ENCODE measurements at places on chromosomes 5 and 9.

GRCh38 chr5:36422952-36423351 is 121.2 kb upstream of the RANBP3L start:
- DNase-seq, result no peak

- no peak for DNase-seq
Measured at GRCh38 chr9:6733257-6733656, 24.5 kb upstream of the KDM4C start.

DNA sequence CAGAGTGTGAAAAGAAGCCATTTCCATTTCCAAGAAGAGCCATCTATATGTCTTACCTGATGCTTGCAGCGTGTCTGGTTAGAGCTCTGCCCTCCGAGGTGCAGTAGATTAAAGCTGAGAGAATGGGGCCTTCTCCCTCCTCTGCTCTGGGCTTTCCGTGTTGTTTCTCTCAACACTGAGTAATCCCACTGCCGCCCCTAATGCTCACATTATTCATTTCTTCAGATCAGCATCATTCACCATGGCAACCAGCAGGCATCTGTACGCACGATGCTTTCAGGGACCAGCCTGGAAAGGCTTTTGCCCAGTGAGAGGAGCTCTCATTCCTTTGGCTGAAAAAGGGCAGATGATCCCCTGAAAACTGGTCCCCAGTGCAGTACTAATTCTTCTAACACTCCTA is 79.6 kb downstream of the CYFIP2 start:
- DNase-seq, result no peak

DNA sequence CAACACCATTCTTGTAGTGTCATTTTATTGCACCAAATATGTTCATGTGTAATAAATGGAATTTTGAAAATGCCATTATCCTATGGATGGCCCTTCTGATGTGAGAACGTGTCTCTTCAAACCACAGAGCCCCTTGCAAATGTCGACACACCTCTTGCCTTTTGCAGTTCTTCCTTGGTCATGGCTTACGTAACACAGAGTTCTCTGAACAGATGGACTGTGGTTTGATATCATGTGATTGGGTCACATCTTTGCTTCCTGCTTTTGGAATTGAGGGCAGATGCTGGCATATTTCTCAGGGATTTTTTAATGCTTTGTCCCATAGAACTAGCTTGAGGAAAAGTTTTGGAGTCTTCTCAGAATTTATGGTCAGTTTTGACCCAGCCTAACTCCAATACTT is 4.6 kb downstream of the TGFBR1 start:
- DNase-seq, result no peak

DNA sequence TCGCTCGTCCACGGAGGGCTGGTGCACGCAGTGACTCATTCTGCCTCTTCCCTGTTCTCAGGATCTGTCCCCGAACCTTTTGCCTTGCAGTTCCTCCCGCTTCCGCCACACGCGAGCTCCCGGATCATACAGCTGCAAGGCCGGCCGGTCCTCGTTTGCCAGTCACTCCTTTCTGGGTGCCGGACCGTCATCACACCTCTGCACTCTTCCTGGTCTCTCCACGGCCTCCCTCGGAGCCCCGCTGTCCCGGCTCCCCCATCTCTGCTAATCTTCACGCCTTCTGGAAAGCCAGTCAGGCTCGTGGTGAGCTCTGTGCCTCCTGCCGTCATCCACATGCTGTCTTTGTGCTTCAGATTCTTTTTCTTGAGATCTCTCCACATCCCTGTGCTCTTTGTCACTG is 91.8 kb downstream of the STX17 start:
- DNase-seq, result no peak

GRCh38 chr5:135185481-135186065 is 151.5 kb upstream of the PITX1 start:
- no peak for DNase-seq

GRCh38 chr9:17622141-17622540 is 43.3 kb downstream of the SH3GL2 start:
- no peak for DNase-seq

DNA sequence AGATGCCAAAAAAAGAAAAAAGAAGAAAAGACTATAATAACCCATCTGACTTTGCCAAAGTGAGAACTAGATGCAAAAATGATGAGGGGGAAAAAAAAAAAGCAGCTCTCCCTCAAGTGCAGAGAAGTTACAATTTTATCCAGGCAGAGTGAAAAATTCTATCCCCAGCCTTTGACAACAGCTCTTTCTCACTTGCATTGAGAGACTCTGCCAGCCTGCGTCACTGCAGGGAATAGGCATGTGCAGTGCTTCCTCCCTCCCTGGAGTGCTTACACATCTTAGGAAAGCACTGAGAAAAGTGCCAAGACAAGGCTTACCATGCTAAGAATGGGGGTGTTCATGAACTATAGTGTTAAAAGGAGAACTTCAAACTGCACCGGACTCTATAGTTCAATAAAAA is 418.6 kb upstream of the TYRP1 start:
- DNase-seq, result no peak

All from CD4-positive, alpha-beta T cell treated with Interleukin-15 for 4 hours (primary cell).